ENCODE measurements at places on chromosomes 3 and 15.

DNA sequence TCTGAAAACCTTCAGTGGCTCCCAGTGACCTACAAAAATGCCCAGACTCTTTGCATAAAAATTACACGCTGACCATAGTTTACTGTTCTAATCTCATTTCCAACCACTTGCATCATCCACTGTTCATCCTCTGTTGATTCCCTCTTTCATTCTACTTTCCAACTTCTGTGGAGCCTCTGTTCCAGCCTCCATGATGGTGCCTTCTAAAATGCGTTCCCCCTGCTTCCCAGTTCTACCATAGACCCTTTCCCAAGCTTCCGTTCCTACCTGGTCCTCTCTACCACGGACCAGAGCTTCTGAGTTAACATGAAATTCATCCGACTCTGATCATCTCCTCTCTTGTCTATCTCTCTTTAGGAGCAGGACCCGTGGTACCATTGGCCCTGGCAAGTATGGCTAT, 127.0 kb downstream of the THSD4 start:
- DNase-seq: no peak

DNA sequence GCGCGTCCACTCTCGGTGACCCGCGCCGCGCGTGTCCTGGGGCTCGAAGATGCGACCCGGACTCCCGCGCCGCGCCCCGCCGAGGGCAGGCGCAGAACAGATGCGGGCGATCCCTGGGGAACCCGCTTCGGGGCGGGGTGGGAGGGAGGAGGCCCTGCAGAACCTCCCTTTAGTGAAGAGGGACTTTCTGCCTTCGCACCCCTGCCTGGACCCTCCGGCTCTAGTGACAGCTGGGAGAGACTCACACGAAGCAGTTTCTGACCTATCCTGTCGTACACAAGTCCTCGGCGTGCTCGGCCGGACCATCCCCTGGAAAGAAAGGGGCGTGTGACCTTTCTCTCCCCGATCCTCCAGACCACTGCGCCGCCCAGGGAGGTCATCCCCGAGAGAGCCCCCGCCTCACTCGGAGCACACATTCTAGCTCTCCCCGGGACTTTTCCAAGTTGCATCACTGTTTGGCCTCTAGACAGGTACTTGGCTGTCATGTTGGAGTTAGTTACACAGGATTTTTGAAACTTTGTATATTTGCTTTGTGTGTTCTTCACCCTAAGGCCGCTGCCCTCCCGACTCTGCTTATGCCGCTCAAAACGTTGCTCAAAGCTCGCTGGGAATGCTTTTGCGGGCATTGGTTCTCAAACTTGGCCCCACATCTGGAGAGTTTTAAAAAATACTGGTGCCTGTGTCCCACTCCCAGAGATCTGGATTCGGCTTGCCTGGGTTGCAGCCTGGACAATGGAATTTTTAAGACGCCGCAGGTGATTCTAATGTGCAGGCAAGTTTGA, 582 bp downstream of the CGNL1 start:
- peak; percentile 59 for DNase-seq

GRCh38 chr15:70826634-70827033, 27.3 kb downstream of the LARP6 start:
- DNase-seq: no peak

- peak; percentile 69 for DNase-seq
These were observed 61.4 kb upstream of the KLF13 start for GRCh38 chr15:31265090-31265870.

DNA sequence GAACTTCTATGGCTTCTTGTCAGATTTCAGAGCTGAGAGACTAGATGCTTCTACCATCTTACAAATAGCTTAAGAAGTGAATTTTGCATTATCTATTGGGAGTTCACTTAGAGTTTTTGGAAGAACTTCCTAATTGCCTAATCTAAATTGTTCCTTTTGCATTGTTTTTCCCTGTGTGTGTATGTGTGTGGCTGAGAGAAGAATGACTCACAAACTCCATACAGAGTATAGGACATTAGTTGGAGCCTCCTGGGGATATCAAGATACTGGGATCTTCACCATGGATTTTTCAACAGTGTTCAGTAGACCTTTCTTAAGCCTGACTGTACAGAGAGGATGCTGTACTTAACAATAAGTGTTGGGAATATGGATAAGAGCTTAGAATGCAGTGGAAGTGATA, 10.9 kb downstream of the TLNRD1 start:
- DNase-seq: no peak

GRCh38 chr15:99014803-99015697, 7.5 kb upstream of the PGPEP1L start:
- DNase-seq: no peak

DNA sequence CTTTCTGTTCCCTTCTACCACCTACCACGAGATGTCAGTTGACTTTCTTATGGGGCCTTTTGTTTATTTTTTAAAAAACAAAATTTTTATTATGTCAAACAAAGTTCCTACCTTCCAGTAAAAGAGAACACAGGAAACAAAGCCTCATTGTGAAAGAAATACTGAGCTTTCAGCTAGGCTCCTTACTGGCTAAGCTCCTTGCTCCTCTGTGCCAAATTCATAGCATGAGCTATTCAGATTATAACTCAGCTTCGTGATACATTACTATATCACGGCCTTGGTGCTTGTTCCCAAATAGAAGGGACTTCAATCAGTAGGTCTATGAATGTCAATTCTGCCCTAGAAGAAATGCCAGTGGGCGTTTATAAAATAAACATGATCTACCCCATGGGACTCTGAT, 145.8 kb upstream of the CHRM5 start:
- DNase-seq: no peak

- DNase-seq: no peak
These were observed 29.9 kb downstream of the UBE3A start for GRCh38 chr15:25408929-25409328.

DNA sequence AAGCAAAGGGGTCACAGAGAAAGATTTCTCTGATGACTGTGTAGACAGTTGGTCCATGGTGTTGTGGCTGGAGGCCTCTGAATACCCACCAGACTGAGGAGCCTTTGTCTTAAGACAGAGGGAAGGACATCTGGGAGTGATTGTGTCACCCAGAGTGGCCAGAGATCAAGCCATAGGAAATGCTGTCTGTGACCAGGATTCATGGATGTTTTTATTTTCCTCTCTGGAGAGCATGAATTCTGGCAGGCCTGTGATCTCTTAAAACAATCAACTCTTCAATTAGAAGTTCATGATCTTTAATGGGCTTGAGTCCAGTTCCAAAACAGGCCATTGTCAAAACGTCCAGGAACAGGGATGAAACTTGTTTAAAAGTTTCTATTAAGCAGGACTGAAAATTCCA, 198.9 kb upstream of the CTDSPL start:
- no peak for DNase-seq

DNA sequence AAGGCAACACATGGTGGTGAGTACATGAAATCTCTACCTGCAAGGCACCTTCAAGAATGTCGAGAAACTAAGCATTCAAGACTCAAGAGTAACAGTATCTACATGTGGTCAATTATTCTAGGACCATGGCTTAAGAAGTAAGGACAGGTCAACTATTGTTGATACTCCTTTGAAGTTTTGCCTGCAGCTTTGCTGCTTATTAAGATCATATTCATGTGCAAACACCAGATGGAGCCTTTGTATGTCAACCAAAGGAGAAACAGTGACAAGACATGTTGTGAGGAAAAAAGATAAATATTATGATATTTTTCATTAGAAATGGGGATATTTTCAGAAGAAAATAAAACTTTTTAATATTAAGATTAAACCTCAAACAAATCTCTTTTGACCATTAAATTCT, 52.3 kb upstream of the FGF7 start:
- no peak for DNase-seq

DNA sequence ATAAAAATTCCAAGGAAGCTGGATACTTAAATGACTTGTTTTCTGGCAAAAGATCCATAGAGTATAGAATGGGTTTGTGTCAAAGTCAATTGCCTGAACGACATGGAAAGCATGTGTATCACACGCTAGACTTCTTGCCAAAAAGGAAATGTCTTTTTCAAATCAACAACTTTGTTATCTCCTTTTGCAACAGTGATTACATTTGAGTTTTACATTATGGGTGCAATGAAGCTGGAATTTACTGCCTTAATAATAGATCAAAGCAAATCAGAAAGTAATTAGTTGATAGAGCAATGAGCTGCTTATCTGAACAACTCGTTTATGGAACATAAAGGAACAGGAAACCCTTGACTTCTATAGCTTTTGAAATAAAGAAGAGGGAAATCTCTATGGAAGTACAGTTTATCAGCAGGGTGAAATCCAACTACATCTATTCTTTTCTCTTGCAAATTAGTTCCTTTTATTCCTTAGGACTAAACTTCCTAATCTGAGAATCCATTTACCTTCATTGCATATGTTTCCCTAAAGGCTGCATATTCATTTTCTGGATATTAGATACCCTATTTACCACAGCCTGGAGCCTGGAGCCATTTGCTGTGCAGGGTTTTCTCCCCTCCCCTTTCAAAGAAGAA, 415.1 kb upstream of the NECTIN3 start:
- DNase-seq: no peak

DNA sequence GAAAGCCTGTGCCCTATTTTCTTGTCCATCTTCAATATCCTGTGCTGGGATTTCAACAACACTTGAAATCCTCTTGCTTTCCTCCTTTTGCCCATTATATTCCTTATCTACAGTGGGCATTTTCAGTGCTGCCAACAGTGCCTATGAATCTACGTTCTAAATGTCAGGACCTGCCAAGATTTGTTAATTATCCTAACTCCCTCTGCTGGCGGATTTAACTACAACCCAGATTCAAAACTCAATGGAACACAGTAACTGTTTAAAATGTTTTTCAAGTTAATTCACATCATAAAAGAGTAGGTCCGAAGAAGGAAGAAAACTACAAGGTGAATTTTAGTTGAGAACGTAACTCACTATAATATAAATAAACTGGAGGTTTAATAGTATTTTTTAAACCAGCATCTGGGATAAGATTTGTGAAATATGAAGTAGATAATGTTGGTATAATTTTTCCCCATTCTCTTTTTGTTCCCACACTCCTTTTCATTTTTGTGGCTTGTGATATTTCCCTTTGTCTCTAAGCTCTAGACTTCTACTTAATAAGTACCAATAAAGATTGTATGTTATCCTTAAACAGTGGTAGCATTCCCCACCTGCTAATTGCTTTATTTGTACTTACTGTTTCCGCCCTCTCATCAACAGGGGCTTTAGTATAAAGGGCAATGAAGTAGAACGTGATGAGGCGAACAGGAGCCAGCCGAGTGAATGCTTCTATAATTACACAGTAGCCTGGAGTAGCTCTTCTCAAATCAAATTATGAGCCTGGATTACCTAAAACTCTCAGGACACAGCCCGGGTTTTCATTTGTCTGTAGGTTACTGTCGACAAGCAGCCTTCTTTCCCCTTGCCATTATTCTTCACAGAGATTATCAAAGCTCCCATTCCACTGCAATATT, 302.5 kb upstream of the ATP11B start:
- no peak for DNase-seq

DNA sequence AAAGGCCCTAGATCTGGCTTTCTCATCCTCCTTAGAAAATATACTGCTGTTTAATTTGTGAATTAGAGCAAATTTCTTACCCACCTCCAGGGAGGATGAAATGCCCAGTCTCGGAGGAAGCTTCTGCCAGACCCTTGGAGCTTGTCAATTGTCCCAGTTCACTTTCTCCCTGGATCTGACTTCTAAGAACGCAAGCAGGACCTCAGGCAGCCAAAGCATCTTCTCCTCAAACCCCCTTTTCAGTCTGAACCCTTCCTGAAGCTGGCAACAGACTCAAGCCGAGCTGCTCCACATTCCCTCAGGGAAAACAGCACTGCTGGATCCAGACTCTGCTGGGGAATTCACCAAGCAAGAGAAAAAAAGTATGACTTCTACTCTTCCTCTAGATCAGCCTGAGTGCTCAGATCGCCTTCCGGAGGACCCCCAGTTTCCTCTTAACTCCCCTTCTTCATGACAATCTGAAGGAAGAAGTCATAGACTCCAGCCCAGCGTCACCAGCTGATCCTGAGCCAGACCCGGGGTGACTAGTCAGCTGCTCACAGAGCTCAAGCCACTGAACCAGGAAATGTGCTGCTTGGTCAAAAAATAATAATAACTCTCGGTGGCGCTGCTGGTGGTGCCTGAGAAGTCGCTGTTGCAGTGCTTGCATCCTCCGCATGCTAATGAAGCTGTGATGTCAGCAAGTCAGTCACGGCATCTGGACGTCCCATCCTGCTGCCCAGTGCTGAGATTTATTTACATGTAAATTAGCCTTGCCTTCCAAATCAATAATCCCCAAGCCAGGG, at the start of gene PRICKLE2:
TSS of gene PRICKLE2 (minus strand) at position 641 of the 785 bp plus-strand sequence. CDS start 26,539 bp downstream, outside the sequence.
- DNase-seq: peak; percentile 40

GRCh38 chr3:7292362-7292761, 431.4 kb downstream of the GRM7 start:
- DNase-seq: no peak

DNA sequence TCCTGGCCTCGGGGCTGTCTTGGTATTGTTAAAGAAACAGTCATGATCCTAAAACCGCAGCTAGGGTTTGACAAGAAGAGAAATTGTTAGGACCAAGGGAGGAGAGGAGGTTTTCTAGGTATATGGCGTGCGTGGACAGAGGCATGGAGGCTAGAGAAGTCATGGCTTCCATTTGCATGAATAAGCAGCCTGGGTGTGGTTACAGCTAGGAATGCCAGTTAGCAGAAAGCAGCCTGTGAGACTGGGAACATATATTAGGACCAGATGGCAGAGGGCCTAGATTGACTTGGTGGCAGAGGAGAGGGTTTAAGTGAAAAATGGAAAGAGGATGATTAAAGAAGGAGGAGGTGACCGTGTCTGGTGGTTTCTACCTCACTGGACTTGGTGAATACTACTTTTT, 573.6 kb upstream of the ARRDC4 start:
- no peak for DNase-seq

- DNase-seq: no peak
These were observed 570.6 kb downstream of the ZBBX start for GRCh38 chr3:166809520-166809919.

- no peak for DNase-seq
These were observed 71.9 kb upstream of the MBNL1 start for GRCh38 chr3:152196782-152197181.

DNA sequence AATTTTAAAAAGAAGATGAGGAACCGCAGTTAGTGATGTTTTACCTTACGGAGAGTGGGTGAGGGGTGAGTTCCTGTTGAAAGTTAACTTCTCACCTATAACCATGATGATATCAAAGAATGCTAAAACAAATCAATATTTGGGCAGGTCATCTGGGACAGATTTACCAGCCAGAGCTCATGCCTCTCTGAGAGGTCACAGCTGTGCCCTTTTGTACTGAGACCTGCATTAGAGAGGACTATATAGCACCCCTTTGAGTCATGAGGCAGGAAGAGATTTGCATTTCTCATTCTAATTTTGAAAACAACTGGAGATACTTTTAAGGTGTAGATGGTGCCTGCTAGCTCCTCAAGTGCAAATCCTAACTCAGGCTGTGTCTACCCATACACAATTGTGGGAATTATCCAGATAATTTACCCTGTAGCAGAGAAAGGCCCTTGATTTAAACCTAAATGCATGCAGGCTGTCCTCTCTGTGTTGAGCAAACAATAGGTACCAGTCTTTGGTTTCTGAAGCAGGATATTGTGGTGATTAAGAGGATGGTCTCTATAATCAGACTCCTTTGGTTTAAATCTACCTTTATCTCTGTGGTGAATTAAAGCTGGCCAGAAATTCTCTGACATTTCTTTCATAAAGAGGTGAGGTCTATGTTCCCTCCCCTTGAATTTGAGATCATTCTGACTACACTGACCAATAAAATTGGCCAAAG, 5.8 kb upstream of the TM4SF4 start:
- DNase-seq: no peak

Measured in liver (tissue), 10 donors.